ENCODE measurements at places on chromosomes 6 and 20. TPM values are rescaled to one million over a fixed set of nuclear protein-coding genes. Genes with fewer than 3 reads are reported as not detected.

DNA sequence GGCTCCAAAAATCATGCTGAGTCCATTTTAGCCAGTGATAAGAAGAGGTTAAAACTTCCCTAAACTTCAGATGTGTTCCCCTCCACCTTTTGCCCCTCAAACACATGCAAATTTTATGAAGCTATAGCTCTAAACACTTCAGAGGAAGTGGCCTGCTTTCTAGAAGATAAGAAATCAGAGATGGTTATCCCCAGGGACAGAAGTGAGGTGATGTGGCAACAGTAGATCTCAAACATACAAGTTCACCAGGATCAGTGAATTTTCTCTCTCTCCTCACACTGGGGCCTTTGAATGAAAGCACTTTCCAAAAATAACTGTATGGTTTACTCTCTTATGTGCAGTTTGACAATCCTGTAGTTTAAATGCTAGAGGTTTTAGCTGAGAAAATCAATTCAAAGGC lies 332.0 kb downstream of the BTBD9 start:
- H3K36me3 ChIP-seq = no peaks in the 10 kb centered on the region
- no peak overlapping the region for H3K4me3 ChIP-seq
- no peaks in the 10 kb centered on the region for H3K4me1 ChIP-seq
- H3K27ac ChIP-seq = no peak overlapping the region
- no peaks in the 10 kb centered on the region for H3K27me3 ChIP-seq

DNA sequence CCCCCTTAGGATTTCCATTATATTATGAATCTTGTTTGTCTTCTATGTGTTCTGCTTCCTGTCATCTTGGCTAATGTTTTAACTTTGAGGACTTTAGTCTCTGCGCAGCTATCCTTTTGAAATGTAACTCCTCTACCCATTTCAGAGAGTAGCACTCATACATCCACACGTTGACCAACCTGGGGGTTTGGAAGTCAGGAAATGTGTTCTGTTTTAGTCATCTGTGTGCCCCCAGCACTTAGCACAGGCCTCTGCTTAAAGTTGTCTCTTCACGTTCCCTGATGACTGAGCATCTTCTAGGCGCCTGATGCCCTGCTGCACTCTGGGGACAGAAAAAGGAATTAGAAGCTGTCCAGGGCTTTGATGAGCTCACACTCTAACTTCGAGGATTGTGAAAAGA lies 47.9 kb downstream of the HMGN3 start:
- H3K27ac ChIP-seq = no peak overlapping the region
- no peak overlapping the region for H3K4me3 ChIP-seq
- no peak for ATAC-seq
- no peaks in the 10 kb centered on the region for H3K27me3 ChIP-seq
- H3K4me1 ChIP-seq = peaks cover 4% of the 10 kb centered on the region

GRCh38 chr20:32823737-32824588 lies 4.2 kb downstream of the MAPRE1 start:
- ATAC-seq = no peak
- H3K36me3 ChIP-seq = no peaks in the 10 kb centered on the region
- H3K4me1 ChIP-seq = peaks cover 3% of the 10 kb centered on the region
- H3K27me3 ChIP-seq = no peaks in the 10 kb centered on the region
- H3K4me3 ChIP-seq = no peak overlapping the region

DNA sequence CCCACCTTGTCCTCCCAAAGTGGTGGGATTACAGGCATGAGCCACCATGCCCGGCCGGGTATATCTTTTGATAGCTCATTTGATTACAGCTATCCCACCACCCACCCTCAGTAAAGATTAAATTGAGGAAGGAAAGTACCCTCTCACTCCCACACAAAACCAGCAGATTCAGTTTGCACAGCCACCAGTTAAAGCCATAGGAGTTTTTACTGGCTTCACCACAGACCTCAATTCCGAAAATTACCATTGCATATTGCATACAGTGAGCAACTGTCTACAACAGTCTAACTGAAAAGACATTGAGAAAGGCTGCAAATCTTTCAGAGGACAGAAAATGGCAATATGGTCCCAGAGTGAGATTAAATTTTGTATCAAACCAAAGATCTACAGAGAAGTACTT lies 34.9 kb downstream of the ESF1 start:
- H3K4me3 ChIP-seq = no peak overlapping the region
- no peaks in the 10 kb centered on the region for H3K27me3 ChIP-seq
- no peaks in the 10 kb centered on the region for H3K36me3 ChIP-seq
- ATAC-seq = no peak
- H3K27ac ChIP-seq = no peak overlapping the region
- no peaks in the 10 kb centered on the region for H3K4me1 ChIP-seq

GRCh38 chr6:33761922-33762629 lies 15.4 kb upstream of the IP6K3 start:
- no peak for ATAC-seq
- H3K27ac ChIP-seq = no peak overlapping the region
- H3K4me3 ChIP-seq = no peak overlapping the region
- no peaks in the 10 kb centered on the region for H3K4me1 ChIP-seq

- ATAC-seq = no peak
- H3K27me3 ChIP-seq = no peaks in the 10 kb centered on the region
- H3K27ac ChIP-seq = no peak overlapping the region
- no peak overlapping the region for H3K4me3 ChIP-seq
Observed at GRCh38 chr6:106133040-106133439, 46.9 kb downstream of the PRDM1 start.

DNA sequence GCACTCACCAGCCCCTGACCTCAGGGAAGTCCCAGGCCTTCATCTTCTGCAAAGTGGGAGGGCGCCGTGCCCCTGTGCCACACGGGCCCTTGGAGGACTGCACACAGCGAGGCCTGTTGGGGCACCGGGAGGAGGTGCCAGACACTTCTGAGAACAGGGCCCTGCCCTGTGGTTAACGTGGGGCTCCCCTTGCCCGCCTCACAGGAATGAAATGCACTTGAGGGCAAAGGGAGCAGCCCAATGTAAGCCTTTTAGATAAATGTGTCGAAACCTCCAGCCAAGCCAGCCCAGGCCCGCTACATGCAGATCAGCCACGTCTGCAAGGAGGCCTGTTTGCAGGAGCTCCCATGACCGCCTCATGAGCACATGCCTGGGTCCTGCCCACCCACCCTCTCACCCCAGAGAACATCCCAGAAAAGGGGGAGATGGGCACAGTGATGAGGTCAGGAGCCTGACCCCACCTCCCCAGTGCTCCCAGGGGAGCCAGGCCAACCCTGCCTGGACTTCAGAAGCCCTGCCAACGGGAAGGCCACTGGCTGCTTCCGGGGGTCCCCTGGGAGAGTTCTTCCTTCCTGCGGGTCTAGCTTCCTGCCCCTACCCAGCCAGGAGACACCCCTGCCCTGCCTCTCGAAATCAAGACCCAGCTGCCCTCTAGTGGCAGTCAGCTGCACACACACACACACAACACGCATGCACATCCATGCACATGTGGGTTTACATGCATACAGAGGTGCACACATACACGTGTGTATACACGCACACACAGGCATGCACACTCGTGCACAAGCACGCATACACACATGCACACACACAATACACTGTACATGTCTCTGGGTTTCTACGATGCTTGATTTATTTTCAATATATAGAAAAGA lies 178.7 kb downstream of the TAF4 start:
- H3K4me1 ChIP-seq = no peaks in the 10 kb centered on the region
- no peak for ATAC-seq
- no peaks in the 10 kb centered on the region for H3K36me3 ChIP-seq
- H3K27me3 ChIP-seq = peaks cover 56% of the 10 kb centered on the region
- H3K4me3 ChIP-seq = no peak overlapping the region

GRCh38 chr6:52617087-52617486 lies 40.2 kb upstream of the TRAM2 start:
- no peak for ATAC-seq
- no peak overlapping the region for H3K4me3 ChIP-seq
- H3K27me3 ChIP-seq = no peaks in the 10 kb centered on the region
- H3K27ac ChIP-seq = no peak overlapping the region
- no peaks in the 10 kb centered on the region for H3K4me1 ChIP-seq

DNA sequence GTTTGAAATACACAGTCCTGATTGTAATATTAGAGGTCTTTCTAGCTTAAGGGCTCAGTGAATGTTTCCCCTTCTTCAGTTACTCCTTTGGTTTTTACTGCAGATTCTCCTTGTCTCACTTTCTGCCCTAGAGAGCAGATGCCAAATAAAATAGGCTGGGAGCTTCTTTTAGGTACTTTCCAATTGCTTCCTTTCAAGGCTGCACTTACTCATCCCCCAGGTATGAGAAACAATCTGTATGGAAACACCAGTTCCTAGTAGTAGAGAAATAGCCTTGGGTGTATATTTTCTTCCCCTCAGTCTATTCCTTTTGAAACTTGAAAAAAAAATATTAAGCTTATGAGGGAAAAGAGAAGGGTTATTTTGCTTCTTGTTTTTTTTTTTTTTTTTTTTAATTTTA lies 139.7 kb downstream of the PAK5 start:
- H3K27me3 ChIP-seq = no peaks in the 10 kb centered on the region
- no peak overlapping the region for H3K4me3 ChIP-seq
- ATAC-seq = no peak
- H3K36me3 ChIP-seq = no peaks in the 10 kb centered on the region

DNA sequence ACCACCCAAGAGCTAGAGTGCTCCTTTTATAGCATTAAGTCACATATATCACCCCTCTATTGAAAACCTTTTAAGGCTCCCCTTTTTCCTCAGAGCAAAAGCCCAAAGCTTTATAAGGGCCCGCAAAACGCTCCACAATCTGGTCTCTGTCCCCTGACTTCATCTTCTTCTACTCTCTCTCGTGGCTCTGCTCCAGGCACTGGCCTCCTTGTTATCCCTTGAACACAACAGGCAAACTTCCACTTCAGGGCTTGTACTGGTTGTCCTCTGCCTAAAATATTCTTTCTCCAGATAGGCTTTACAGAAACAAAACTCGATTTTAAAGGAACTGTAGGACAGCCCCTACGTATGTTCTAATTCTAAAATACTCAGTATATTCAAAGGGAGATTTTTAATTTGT lies 44.0 kb upstream of the SPDEF start:
- H3K4me3 ChIP-seq = no peak overlapping the region
- peaks cover 20% of the 10 kb centered on the region for H3K36me3 ChIP-seq
- H3K27me3 ChIP-seq = no peaks in the 10 kb centered on the region
- no peak overlapping the region for H3K27ac ChIP-seq
- H3K4me1 ChIP-seq = peaks cover 30% of the 10 kb centered on the region
- no peak for ATAC-seq

DNA sequence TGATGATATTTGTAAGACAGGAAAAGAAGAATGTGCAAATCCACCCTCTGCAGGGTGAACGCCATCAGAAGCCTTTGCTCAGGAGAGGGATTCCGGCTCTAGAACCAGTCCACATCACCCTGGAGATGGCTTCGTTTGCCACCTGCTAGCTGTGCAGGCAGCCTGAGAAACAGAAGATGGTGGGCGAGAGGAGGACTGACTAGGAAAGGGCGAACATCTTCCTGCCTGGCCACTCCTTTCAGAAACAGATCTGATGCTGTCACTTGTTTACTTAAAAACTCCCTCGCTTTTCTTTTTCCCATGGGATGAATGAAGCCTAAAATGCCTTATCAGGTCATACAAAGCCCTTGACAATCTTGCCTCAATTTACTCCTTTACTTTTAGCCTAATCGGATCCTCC lies 1.2 kb downstream of the PTPRA start:
- ATAC-seq = no peak
- H3K27me3 ChIP-seq = peaks cover 10% of the 10 kb centered on the region
- H3K27ac ChIP-seq = peak overlapping the region; percentile 87
- H3K4me3 ChIP-seq = peak overlapping the region; percentile 96
- H3K36me3 ChIP-seq = no peaks in the 10 kb centered on the region
- H3K4me1 ChIP-seq = peaks cover 29% of the 10 kb centered on the region

- ATAC-seq = no peak
- no peaks in the 10 kb centered on the region for H3K4me1 ChIP-seq
- no peaks in the 10 kb centered on the region for H3K36me3 ChIP-seq
- H3K27me3 ChIP-seq = no peaks in the 10 kb centered on the region
- no peak overlapping the region for H3K4me3 ChIP-seq
Observed at GRCh38 chr20:52926505-52926904, 45.7 kb upstream of the TSHZ2 start.

DNA sequence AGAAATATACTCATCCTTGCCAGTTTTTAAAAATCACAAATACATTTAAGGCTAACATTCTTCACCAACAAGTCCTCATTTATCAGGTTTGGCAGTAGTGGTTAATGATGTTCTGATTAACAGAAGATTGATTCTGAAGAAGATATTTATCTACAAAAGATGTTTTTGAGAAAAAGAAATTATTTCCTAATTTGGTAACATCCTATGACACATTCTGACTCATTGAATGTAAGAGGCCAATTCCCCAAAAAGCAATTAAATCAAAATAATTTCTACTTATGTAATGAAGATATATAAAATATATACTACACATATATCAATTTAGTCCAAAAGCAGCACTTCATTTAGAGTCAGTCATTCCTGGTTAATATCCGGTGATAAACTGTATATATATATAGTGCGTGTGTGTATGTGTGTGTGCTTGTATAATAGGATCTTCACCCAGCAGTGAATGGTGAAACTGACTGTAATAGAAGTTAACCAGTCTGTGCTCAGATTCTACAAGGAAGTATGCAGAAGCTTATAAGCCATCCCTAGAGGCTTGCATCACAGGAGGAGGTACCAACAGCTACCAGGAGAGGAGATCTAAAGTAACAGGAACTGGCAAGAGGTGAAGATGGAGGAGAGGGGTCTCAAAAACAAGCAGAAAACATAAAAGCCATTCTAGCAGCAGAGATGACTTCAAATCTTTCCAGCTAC lies 82.9 kb upstream of the MARCKS start:
- H3K4me3 ChIP-seq = no peak overlapping the region
- H3K36me3 ChIP-seq = no peaks in the 10 kb centered on the region
- H3K27me3 ChIP-seq = no peaks in the 10 kb centered on the region
- H3K4me1 ChIP-seq = no peaks in the 10 kb centered on the region
- ATAC-seq = no peak

- H3K27ac ChIP-seq = no peak within 1 kb of the TSS
- H3K27me3 ChIP-seq = no peaks in the 10 kb centered on the region
- peaks cover 11% of the 10 kb centered on the region for H3K36me3 ChIP-seq
- no peak for ATAC-seq
- no peaks in the 10 kb centered on the region for H3K4me1 ChIP-seq
Observed at GRCh38 chr6:656460-657252, at the start of gene HUS1B. Gene HUS1B, minus strand, starts transcription at chr6:657100. Its CDS starts 156 bp downstream, at chr6:656944.

The RIMS4 gene
- 1.2 TPM for total RNA-seq

The RTEL1 gene
- total RNA-seq = 18.7 TPM

The NKAIN4 gene
- 2.3 TPM for total RNA-seq
